ENCODE measurements at places on chromosomes 13 and 19.

- DNase-seq = peak; percentile 70
These were observed 2.9 kb downstream of the HTR2A start for GRCh38 chr13:46893798-46894560.

- DNase-seq = peak; percentile 94
These were observed 15.2 kb downstream of the STXBP2 start for GRCh38 chr19:7652061-7652641.

DNA sequence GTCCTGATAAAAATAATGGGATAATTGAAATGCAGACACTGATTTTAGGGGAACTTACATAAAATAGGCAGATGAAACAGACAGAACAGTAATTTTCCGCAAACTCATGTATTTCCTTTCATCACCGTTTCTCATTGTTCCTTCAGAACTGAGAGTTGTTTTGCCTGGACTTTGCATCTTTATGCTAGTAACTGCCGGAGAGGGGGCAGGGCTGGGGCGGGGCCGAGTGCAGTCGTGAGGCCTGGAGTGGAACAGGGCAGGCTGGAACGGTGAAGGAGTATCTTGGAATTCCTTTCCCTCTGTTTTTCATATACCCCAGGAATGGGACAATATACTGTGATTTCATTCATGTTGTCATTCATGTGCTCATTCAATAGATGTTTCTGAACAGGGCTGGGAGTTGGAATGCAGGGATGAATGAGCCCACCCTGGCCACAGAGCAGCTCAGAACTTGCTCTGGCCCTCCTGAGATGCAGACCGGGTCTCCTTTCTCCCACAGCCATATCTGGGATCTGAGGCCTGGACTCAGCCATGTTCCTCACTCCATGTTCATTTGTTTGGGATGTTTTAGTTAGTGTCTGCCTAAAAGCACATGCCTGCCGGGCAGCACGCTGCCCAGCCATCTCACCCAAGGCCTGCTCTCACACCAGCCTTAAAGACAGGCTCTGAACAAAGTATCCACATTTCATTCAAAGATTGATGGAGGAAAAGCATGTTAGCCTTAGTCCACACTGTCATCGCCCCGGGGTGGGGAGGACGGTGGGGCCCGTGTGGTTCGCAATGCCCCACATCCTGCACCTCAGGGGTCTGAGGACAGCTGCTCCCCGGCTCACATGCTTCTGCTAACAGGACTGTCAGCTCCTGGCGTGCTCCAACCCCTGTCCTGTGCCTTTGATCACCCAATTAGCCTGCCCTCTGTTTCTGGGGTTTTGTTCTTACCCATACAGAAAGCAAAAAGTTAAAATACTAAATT, 92.9 kb downstream of the SOX1 start:
- no peak for DNase-seq

- DNase-seq = no peak
These were observed 137.3 kb upstream of the FNDC3A start for GRCh38 chr13:48838193-48838973.

DNA sequence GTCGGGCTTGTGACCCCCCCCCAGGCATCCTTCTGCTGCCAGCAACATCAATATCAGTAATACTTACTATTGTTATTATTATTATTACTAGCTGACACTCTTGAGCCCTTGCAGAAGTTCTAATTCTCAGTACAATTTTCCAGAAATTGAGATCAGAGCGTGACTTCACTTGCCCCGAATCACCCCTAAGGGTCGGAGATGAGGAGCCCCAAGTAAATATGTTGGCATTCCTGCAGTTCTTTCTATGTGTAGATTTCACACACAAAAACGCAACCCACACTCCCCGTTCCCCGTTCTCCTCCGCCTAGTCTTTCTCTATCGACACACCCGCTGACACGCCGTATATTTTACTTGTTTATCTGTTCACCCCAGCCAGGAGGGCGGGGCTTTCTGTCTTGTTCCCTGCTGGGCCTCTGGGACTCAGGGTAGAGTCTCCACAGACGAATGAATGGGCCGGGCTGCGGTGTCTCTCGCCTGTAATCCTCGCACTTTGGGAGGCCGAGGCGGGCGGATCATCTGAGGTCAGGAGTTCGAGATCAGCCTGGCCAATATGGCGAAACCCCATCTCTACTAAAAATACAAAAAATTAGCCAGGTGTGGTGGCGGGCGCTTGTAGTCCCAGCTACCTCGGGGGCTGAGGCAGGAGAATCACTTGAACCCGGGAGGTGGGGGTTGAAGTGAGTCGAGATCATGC, 14.7 kb downstream of the TLE5 start:
- no peak for DNase-seq

Data from activated naive CD4-positive, alpha-beta T cell treated with anti-CD3 and anti-CD28 coated beads, Interleukin-2, amount 50 U/mL, for 72 hours (primary cell).